ENCODE measurements at places on chromosomes 2 and 18.

DNA sequence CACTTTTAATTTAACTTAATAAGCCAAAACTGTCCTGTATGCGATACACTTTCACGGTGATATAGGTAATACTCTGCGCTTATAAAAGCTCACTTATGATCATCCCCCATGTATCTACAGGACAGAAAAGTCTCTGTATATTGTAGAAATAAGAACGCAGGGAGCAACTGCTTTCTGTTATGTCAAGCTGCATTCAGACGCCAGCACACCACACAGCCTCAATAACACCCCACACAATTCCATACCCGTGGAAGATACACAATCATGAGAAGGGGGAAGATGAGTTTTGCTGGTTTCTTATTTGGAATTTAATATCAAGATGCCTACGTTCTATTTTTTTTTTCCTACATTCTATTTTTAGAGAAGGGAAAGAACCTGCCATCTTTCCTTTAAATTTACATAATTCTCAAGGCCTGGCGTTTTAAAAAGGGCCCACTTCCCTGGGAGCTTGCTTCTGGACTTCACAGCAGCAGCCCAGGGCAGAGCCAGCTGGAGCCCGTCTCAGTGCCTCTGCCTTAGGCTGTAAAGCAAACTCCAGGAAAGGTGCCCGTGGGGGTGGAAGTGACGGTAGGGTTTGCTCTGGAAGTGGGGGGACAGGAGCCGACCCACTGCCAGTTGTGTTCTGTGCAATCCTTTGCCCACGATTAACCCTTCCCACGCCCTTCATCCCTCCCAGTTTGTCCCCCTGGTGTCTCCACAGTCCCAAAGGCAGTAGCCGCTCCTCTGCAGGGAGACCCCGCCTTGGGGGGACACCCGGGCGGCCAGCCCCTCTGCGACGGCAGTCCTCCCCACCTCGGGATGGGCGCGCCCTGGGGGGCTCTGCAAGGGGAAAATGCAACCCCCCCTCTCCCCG is 5.3 kb downstream of the PTGR3 start:
- DNase-seq: no peak

- DNase-seq: no peak
Observed at GRCh38 chr18:70500748-70501147, 211.9 kb downstream of the SOCS6 start.

- no peak for DNase-seq
Observed at GRCh38 chr2:239312081-239312511, 88.7 kb downstream of the HDAC4 start.

DNA sequence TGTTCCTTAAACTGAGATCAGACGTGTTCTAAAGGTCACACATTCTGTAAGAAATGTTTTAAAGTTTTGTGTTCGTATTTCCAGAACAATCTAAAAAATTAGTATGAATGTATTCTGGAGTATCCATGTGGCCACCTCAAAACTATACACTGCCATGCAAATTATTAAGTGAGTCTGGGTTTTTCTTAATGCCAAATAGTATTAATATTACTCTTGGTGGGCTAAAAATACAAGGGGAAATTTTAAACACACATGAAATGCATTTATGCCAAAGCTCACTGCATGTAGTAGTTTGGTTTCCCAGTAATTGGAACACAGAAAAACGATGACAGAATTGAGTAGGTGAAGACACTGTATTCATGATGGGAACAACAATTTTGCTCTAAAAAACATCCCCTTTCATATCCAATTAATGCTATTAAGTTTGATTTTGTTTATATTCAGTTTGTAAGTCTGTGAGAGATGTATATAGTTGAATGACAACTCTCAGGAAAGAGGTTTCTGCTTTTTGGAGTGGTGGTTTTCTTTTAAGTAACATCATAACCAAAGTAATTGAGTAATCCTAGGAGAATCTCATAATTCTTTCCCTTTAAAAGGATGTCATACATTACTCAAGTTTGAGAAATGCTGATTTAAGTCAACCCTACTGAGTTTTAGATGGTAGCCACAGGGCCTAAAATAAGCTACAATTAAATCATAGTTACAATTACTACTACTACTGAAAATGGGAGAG is 75.7 kb upstream of the CDCA7 start:
- no peak for DNase-seq

GRCh38 chr2:141959941-141960340 is 170.9 kb downstream of the LRP1B start:
- DNase-seq: no peak

DNA sequence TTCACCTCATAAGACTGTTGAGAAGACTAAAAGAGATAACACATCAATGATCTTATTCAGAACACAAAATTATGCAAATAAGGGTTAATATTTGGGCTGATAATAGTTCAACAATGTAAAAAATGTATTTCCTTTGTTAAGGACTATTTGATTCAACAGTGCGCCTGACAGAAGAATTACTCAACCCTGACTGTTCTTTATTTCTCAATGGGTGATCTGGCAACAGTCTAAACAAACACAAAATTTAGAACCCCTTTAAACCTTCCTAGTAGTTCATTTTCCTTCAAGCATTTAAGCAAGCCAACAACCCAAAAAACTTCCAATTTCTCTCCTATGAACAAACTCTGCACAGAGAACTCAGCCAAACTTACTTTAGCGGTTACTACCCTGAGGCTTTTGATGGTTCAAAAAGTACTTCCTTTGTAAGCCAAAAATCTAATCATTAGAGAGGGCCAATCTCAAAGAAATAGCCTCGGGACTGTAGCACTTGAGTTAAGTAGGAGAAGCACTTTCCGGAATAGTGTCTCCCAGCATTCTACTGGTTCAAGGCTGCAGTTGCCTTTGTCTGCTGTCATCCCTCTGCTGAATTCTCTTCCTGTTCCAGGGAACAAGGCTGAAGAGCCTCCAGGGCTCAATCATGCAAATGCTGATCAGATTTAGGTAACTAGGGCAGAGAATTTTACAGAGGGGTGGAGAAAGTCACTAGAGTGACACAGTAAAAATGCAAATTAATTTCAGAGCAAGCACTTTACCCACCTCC is 40.9 kb upstream of the MAPK4 start:
- DNase-seq: no peak

DNA sequence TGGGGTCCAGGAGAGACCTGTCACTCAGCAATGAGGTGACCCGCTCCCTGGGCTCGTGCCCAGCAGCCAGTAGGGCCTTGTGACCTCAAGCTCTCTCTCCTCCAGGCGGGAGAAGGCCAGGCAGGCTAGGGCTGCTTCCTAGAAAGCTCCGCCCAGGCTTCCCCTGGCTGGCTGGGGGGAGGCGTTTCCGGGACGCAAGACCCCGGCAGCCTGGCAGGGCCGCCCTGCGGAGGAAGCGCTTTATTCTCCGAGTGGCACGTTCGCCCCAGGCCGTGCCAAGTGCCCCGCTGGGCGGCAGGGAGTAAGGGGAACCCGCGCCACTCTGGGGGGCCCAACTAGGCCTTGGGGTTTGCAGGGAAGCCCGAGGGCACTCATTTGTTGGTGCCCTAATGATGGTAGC is 21.2 kb upstream of the EPAS1 start:
- DNase-seq: no peak

- no peak for DNase-seq
Observed at GRCh38 chr2:69781321-69782248, 39.7 kb downstream of the ANXA4 start.

- no peak for DNase-seq
Observed at GRCh38 chr2:35989503-35989902, 366.1 kb upstream of the CRIM1 start.
